Renal cortex interstitium (tissue), 15 donors: ENCODE measurements at places on chromosomes 2 and 18.
A peak's percentile ranks its signal among the peaks of the same experiment; 100 is the strongest.

DNA sequence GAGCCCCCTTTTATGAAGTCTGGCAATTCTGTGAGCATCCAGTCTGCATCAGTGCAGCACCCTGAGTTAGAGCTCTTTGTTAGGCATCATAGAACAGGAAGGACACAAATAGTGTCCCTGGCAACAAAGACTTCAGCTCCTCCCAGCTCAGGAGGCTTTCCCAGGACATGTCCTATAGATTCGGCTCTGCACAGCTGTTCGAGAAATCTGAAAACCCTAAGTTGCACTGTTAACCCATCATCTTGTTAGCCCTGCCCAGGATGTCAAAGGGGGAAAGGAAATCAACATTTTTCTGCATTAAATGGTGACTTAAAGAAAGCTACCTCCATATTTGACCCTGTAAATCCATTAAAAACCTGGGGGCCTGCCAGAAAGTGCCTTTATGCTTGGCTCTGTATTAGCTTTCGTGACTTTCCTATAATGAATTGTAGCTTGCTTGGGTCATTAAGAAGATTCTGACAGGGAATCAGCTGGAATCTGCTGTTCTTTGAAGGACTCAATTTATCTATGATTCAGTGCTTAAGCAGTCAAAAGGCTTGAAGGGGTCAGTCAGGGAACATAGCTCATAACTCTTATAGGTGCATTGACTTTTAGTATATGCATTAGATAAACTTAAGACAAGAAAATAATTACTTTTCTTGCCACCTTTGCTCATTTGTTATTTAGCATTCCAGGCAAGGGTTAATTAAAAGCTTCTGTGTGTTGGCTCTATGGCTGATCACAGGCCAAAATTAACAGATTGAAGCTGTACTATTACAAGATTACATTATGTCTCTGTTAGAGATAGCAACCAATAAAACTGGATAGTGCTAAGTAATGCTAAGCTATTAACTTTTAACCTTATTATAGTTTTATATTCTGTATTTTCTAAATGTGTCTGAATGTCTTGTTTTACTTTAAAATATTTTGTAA, 20.6 kb downstream of the ERMN start:
- peak; percentile 61 for DNase-seq

DNA sequence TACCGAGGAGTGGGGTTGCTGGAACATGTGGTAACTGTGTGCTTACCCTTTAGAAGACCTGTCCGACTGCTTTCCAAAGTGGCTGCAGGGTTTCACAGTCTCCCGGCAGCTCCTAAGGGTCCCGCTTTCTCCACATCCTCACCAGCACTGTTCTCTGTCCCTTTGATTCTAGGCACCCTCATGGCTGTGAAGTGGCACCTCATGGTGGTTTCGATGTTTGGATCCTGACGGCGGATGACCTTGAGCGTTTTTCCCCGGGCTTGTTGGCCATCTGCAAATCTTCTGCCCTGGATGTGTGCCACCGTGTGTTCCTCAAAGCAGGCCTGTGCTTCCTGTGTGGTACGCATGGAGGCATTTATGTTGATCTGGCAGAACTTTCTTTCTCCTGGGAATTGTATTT, 292.5 kb upstream of the HDAC4 start:
- no peak for DNase-seq

- no peak for DNase-seq
Observed at GRCh38 chr2:170493426-170494097, 221.6 kb upstream of the SP5 start.

- no peak for DNase-seq
Observed at GRCh38 chr18:55981712-55982475, 393.9 kb upstream of the TCF4 start.

DNA sequence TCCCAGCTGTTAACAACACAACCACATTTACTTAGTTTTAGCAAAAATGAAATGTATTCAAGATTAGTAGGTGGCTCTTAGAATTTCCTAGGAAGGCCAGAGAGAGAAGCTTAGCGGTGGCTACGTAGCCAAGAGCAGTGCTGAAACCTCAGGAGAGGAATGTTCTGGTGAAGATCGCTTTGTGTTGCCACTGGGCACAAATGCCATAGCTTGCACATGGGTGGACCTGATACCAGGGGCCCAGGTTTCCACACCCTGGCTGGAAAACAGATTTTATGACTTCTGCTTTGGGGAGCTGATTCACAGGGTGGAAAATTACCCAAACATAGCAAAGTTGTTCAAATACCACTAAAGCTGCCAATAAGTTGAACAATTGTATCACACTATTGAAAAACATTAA, 43.4 kb downstream of the THUMPD2 start:
- no peak for DNase-seq

DNA sequence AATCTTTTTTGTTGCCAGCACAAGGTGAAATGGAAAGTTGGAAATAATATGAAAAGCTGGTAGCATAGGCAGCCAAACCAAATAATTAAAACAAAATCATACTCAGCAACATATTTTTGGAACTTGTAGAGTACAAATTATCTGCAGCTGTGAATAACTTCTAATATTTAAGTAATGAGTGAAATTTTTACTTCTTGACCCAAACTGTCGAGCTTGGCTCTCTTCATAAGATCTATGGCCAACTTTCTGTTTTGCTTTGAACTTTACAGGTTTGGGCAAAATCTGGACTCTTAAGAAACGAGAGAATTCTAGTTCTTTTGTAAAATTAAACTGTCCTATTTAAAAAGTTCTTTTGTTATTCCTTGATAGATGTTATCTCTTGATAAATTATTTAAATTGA, 25.6 kb upstream of the CCDC102B start:
- DNase-seq: no peak

GRCh38 chr2:159903443-159904126, 105.6 kb upstream of the CD302 start:
- no peak for DNase-seq

DNA sequence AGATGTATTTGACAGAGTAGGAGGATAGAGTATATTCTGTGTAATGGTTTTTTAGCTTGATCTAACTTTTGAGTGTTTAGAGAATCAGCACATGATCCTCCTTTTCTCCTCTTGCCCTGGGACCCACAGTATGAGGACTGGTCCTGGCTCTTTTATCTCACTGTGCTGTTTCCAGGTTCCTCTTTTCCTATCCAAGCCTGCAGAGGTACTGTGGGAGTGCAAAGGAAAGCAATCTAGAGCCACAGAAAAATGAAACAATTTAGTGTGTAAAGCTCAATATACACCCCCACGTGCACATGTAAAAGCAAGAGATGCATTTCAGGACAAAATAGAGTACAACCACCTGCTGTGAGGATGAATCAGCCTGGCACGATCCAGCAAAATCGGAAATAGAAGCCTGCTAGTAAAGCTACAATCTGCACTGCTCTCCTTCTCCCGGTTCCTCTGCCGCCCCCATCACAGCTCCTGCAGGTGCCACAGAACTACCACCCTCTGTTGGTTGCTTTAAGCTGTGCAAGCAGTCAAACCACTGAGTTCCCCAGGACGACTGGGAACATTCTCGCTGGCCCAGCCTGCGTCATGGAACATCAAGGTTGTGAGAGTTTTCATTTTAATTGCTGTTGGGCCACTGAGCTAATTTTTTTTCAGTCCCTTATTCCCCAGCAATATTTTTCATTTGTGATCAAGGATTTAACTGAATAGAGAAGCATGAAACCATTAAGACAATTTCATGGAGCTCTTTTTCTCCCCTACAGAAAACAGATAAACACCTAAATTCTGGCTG, 47.8 kb upstream of the MAPRE3 start:
- DNase-seq: peak; percentile 36

GRCh38 chr2:201808027-201808426, 1.7 kb downstream of the CDK15 start:
- DNase-seq: no peak

DNA sequence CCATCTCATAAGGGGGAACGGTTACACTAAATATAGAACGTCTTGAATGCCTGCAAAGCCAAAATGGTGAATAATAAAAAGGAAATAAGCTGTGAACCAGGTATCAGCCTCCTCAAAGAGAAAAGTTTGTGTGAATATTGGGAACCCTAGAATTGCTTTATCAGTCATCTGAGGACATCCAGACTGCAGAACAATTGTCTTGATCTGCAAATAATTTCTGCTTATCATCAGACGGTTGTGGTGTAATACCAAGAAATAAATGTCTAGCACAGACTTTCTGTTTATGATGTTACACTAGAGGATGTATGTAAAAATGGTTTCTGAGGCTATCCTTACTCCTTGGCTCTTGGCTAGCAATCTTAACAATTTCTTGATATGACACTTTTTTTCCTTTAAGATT, 53.5 kb upstream of the SLC25A52 start:
- DNase-seq: no peak
